ENCODE measurements at places on chromosomes 5 and 9.

GRCh38 chr5:14937254-14937653 is 65.7 kb upstream of the ANKH start:
- DNase-seq = no peak

- no peak for DNase-seq
These were observed 35.0 kb upstream of the RIC1 start for GRCh38 chr9:5593904-5594303.

GRCh38 chr9:123615381-123615780 is 259.4 kb downstream of the CRB2 start:
- no peak for DNase-seq

GRCh38 chr5:50365426-50366251 is 75.4 kb downstream of the EMB start:
- no peak for DNase-seq

DNA sequence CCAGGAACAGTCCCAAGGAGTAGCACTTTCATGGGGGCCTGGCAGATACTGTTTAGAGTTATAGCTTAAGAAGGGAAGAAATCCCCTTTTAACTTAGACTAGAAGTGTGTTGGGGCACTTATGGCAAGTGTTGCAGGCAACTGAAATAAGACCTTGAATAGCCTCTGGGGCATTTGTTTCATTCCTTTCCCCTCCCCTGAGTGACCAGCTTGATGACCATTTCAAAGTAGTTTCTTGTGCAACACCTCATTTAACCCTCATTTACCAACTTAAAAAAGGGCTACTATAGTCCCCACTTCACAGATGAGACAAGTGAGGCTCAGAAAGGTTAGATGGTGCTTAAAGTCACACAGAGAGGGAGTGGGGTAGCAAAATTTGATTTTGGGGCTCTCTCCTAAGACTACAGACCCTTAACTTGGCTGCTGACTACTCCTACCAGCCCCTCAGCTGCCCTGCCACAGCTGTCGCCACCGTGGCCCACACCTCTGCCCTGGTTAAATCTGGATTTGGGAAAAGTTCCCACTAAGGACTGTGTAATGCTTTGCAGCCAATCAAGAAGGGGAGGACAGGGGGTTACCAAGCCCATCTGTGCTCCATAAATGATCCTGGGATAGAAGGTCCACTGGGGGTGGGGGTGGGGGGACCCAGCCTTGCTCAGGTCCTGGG is 5.5 kb downstream of the PDLIM4 start:
- DNase-seq = no peak

DNA sequence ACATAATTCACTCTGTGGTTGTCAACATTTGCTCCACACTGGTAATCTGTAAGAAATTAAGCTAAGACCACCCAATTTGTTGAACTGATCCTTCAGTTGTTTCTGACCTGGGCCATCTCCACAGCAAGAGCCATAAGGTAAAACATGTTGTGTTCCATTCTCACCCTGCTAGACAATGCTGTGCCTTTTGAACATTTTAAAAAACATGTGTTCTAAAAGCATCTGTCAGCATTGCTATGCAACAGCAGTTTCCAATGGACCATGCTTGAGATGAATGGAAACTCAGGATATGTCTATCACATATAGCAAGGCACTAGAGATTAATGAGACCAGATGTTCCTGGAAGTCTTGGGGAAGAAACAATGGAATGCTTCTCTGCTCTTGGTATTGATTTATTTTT is 455.1 kb upstream of the RGMB start:
- no peak for DNase-seq

- no peak for DNase-seq
These were observed 137.2 kb downstream of the CAVIN4 start for GRCh38 chr9:100715100-100715380.

GRCh38 chr9:109616571-109617120 is 118.5 kb upstream of the PTPN3 start:
- no peak for DNase-seq

DNA sequence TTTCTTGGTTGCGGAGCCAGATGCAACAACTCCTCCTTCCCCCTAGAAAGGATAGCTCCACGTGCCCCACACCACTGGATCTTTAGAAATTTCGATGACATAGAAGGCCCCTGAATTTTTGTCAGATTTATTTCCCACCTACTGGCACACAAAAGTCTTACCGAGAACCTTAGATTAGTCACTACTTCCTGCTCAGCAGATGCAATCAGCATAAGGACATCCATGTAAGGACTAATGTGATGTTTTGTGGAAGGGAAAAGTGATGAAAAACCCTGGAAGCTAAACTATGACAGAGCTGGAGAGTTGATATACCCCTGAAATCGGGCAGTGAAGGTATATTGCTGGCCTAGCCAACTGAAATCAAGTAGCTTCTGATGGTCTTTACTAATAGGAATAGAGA is 125.5 kb upstream of the NFIL3 start:
- DNase-seq = no peak

- no peak for DNase-seq
These were observed 11.8 kb downstream of the HDHD3 start for GRCh38 chr9:113364951-113365350.

DNA sequence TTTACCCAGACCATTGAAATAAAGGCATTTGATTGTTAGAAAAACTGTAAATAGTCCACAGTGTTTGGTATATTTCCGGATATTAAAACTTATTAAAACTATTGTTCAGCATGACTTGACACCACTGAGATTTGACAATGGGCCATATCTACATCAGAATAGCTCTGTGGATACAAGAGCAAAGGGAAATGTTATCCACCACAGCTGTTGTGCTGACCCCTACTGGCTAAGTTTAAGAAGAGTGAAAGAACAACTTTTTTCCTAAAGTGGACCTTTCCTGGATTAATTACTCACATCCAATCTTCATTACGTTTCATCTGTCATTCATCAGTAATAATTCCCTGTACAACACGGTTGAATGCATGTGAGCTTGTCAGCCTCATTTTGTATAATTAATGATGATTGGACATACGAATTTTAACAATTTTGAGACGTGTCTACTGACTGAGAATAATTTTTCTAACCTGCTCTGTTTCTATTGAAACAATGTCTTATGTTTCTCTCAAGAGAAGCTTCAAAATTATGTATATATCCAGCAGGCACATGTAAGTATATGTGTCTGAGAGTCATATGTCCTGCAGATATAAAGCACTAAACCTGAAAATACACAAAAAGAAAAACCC is 1952.6 kb downstream of the MAT2B start:
- peak; percentile 88 for DNase-seq

DNA sequence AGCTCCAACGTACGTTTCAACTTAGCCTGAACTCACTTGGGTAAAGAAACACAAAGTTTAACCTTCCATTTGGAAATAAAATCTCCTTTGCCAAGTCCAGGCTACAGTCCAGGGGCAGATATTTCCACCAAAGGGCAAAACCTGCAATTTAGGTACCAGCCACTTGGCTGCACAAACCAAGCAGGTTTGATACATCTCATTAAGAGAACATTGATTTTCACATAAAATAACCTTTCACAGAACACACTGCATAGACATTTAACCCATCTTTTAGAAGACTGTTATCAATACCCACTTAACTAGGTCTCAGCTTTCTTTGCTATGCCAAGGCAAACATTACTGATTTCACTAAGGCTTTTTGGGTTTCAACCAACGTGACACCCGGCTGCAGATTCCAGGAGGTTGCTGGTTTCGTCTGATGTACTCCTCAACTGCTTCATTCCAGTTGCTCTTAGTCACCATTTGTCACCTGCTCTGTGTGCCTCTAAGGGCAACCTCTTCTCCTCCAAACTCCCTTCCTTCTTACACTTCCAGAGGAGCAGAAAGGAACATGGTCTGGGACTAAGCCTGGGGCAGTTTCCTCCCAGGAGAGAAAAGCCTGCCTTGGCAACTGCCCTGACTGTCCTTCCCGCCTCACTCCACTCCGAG is 67.1 kb downstream of the EPB41L4B start:
- no peak for DNase-seq

DNA sequence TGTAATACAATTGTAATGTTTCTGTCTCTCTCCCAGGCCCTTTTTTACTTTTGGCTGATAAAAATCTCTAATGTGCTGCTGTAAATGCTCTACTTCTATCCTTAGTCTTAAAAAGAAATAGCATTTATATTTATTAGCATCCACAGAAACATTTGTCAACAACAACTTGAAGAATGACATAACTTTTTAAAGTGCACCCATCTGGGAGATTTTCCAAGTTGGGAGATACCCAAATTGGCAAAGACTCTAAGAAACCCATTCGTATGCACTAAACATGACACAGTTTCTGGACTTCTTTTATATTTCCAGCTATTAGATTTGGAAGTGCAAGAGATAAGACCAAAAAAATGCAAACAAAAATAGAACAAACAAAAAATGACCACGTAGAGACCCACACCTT is 2287.4 kb upstream of the WWC1 start:
- DNase-seq = no peak

DNA sequence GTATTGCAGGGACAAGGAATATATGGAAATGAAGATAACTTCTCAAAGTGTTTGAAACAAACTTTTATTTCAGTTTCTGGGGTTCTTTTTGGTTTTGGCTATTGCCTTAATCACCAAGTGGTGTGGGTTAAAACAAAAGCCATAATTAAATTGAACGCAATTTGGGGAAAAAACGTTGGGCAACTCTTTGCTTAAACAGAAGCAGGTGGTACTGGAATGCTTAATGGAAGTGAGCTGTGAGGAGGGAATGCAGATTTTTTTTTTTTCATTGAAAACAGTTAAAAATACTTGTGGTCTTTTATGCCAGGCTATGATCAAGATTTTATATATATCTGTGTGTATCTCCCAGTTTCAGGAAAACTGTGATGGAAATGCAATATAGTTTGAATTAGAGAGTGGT is 195.7 kb upstream of the TUT7 start:
- no peak for DNase-seq

- DNase-seq = peak; percentile 81
These were observed 8.7 kb downstream of the SERINC5 start for GRCh38 chr5:80246995-80247729.

- DNase-seq = no peak
These were observed 38.2 kb upstream of the TEX48 start for GRCh38 chr9:114720086-114720676.

DNA sequence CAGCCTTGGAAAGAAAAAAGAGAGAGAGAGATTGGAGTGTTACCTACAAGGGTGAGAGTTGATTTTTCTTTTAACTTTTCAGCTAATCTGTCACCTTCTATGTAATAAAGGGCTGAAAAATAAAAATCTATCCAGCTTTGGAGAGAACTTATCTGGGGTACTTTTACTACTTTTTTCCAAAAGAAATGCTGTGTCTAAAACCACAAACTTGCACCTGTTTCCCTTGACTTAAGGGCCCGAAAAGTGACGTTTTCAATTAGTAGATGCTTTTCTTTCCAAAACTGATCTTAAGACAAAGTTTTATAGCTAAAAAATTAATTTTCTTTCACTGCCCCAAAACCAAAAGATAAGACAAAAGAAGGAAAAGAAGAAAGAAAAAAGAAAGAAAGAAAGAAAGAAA is 48.8 kb downstream of the SMIM23 start:
- no peak for DNase-seq

DNA sequence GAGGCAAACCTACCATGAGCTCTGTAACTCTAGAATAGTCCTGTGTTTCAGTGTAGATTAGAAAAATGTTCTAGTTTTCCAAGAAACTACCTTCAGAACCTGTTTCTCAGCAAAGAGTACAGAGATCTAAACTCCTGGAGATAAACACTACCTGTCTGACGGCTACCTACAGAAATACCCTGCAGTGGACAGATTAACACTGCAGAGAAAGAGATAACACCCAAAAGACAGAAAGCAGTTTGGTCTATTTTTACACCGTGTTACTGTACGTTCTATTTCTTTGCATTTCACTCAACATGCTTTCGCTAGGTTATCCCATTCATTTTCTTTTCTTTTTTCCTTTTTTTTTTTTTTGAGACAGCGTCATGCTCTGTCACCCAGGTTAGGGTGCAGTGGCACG is 11.6 kb downstream of the SCAI start:
- DNase-seq = no peak

GRCh38 chr5:2748861-2749513 is 2.5 kb downstream of the IRX2 start:
- peak; percentile 44 for DNase-seq

DNA sequence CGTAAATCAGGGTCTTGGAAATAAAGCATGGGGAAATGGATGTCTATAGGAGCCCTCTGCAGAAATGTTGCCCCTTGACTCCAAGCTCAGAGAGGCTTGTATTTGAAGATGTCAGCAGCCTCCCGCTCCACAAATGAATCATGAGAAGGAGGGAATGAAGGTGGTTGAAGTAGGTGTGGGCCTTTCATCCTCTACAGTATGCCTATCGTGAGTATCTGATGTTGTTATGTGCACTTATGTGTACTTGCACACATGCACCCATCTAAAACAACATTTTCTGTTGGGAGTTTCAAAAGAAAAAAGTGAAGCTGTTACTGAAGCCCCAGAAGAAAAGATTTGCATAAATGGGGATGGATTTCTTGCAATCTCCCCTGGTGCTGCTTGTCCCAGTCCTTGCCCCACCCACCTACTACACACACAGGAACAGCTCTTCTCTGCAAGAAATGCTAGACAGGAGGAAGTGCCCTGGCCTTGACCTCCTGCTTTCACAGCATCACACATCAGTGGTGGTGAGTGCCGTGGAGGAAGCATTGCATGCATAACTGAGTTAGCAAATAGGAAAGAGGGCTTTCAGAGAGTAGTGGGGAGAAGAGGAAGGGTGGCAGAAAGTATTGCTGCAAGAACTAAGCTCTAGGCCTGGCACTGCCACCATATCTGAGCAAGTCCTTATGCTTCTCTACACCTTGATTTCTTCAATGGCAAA is 156.1 kb downstream of the SNX18 start:
- no peak for DNase-seq

GRCh38 chr9:110340306-110340705 is 2.6 kb upstream of the TXNDC8 start:
- peak; percentile 65 for DNase-seq

- DNase-seq = no peak
These were observed 384.8 kb upstream of the PCSK5 start for GRCh38 chr9:75505654-75506053.

- DNase-seq = no peak
These were observed 520.6 kb downstream of the CTNND2 start for GRCh38 chr5:11383506-11384095.

DNA sequence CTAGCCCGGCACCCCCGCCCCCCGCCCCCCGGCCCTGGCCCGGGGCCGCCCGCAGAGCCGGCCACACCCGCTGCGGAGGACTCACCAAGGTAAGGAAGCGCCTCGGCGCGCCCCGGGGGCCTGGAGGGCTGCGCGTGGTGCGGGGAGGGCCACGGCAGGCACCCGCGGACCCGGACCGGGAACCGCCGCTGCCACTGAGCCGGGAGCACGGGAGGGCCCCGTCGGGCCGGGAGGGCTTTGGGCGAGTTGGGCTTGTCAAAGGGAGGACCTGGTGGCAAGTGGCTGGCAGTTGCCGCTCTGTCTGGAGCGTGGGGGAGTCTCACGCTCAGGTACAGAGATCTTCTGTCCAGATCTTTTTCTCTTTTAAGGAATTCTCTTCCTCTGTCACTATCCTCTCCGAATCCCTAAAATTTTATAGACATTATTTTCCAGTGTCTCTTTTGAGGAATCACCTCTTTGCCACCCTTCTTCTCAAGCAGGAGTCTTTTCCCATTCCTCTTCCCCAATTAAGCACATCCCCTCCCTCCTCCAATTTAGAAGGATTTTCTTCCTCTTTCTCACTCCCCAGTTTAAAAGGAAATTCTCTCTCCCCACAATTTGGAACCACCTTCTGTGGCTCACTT is 11.3 kb upstream of the LHX2 start:
- DNase-seq = peak; percentile 24
